Activated gamma-delta T cell treated with Interleukin-2 at 50 U/mL for 16 hours (primary cell): ENCODE measurements at places on chromosomes 2 and 18.

GRCh38 chr2:157413326-157414035, 30.4 kb downstream of the CYTIP start:
- DNase-seq: peak; percentile 49

DNA sequence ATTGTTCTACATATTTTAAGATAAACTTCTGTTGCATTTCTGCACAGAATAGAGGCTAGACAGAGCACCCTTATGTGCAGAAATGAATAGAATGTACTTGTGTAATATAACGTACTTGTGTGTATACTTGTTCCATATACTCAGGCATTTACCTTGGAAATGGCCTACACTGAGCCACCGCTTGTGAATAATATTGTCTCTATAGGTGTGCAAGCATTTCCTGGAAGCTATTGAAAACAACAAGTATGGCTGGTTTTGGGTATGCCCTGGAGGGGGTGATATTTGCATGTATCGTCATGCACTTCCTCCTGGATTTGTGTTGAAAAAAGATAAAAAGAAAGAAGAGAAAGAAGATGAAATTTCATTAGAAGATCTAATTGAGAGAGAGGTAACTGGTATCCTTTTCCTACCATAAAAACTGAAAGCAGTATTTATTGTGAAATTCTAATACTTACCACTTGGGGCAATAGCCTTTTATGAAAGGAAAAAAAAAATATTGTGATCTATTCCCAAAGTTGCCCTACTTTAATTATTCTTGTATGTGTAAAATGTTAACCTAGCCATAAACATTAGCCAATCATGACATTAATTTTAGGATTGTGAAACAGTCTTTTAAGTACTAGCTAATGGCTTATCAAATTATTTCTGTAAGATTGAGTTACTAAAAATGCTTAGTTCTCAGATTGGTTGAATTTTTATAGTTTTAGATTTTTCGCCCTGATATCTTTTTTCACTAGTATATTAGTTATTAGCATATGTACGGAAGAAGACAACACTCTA, 18.0 kb downstream of the ZC3H15 start:
- no peak for DNase-seq

DNA sequence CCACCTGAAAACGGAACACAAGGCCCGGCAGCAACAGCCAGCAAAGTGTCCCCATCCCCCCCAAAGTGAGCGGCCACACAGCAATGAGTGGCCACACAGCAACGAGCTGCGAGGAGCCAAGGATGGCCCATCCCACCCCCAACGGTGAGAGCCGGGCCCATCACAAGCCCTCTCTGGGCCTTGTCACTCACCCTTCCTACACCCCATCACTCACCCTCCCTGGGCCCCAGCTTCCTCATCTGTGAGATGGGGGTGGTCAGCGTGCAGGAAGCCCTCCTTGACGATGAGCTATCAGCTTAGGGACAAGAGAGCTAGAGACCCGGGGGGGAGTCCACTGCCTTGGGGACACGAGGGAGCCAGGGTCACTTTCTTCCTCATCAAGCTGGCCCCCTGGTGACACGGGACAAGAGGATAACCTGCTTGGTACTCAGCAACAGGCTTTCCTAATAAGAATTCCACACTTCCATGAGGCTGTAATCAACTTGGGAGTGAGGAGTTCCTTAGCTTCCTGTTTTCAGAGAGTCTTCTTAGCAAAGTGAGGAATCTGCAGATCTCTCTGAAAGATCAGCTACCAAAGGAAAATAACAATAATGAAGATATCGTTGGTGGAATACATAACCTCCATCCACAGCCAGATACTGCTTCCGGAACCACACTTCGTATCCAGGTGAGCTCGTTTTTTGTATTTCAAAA, 92.8 kb downstream of the HDAC4 start:
- no peak for DNase-seq

GRCh38 chr2:164786787-164787186, 54.8 kb downstream of the COBLL1 start:
- DNase-seq: no peak

DNA sequence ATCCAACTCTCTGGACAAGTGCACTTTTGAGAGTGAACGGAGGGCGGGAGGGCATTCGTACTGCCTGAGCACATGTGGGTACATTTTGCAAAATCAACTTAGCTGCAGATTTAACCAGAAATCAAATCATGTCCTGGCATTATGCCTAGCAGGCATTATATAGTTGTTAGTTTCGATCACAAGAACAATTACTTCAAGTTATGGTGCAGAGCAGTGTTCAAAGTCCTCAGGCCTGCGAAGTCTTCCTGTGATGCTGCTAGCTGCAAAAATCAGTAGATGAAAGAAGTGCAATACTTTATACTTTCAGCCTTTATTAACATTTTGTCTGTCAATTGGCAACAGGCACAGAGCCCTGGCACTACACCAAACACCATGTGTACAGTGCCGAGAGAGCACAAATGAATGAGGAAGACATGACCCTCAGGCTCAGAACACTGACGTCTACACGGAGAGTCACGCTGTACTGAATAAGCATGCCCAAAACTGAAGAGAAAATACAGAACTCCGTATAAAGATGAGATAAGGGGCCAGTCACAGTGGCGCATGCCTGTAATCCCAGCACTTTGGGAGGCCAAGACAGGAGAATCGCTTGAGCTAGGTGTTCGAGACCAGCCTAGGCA, 92.1 kb upstream of the CREB1 start:
- DNase-seq: no peak
